ENCODE measurements at places on chromosomes 4 and X. TPM values are rescaled to one million over a fixed set of nuclear protein-coding genes. Genes with fewer than 3 reads are reported as not detected.

Gene LUZP4
- polyA plus RNA-seq, result not detected

Gene CT47B1
- not detected for polyA plus RNA-seq

Gene ETNPPL
- polyA plus RNA-seq, result 0.44 TPM

Gene SPANXA1
- not detected for polyA plus RNA-seq

Gene USP17L19
- not detected for polyA plus RNA-seq

Gene LAP3
- 82.4 TPM for polyA plus RNA-seq

Gene CTAG2
- polyA plus RNA-seq, result not detected

Gene SHISA3
- 0.35 TPM for polyA plus RNA-seq

Gene RLIM
- 13.9 TPM for polyA plus RNA-seq

Gene AWAT2
- not detected for polyA plus RNA-seq

Gene RNF175
- 0.05 TPM for polyA plus RNA-seq

Gene DRP2
- polyA plus RNA-seq, result 0.08 TPM

Gene NDST3
- not detected for polyA plus RNA-seq

Gene TRIML1
- not detected for polyA plus RNA-seq

Gene RAB33B
- polyA plus RNA-seq, result 2.4 TPM

Gene GK
- polyA plus RNA-seq, result 4.2 TPM

Gene REELD1
- 0.03 TPM for polyA plus RNA-seq

Gene GNRHR
- not detected for polyA plus RNA-seq

Gene CCKAR
- polyA plus RNA-seq, result not detected

Gene KLB
- polyA plus RNA-seq, result 0.07 TPM

Gene C4orf50
- not detected for polyA plus RNA-seq

Gene FOXR2
- polyA plus RNA-seq, result not detected

Gene LPAR4
- polyA plus RNA-seq, result 0.03 TPM

Gene CTAG1A
- polyA plus RNA-seq, result not detected

Gene FOXP3
- polyA plus RNA-seq, result 0.03 TPM

Gene P2RY8
- 2.0 TPM for polyA plus RNA-seq

Gene CASK
- 2.8 TPM for polyA plus RNA-seq

Gene LDB2
- polyA plus RNA-seq, result 9.0 TPM

Gene SGMS2
- polyA plus RNA-seq, result 2.9 TPM

Gene DNAJB14
- polyA plus RNA-seq, result 3.4 TPM

Gene FGFBP2
- polyA plus RNA-seq, result 0.21 TPM

Gene KCTD8
- polyA plus RNA-seq, result 0.68 TPM

Gene PHEX
- polyA plus RNA-seq, result not detected

Measured in psoas muscle (tissue), 8 donors.